Stimulated activated CD8-positive, alpha-beta memory T cell treated with anti-CD3 and anti-CD28 coated beads, Interleukin-2, amount 100 ng/mL, for 1 hour (primary cell): ENCODE measurements at places on chromosomes 13 and 19.

DNA sequence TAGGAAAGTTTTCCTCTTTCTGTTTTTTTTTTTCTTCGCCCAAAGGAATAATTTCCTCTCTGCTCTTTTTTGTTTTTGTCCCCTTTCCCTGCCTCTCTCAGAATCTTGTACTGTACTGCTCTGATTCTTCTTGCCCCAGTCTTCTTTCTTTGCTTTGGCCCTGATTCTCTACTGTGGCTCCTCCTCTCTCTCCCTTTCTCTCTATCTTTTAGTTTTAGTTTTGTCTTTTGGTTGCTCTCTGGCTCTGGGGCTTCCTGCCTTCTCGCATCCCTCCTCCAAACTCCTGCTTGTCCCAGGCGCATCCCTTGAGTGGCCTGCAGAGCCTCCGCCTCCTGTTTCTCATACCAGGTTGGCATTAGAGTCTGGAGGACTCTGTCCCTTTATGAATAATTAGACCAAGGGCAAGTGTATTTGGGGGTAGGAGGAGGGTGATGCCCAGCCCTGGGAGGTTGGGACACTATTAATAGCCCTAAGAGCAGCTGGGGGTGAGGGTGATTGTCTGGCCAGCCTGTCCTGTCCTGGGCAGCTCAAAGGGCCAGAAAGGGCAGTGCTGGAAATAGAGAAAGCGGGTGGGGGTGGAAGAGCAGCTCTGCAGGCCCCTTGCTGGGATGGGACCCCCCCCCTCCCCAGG is 39.1 kb downstream of the LYL1 start:
- DNase-seq = no peak

DNA sequence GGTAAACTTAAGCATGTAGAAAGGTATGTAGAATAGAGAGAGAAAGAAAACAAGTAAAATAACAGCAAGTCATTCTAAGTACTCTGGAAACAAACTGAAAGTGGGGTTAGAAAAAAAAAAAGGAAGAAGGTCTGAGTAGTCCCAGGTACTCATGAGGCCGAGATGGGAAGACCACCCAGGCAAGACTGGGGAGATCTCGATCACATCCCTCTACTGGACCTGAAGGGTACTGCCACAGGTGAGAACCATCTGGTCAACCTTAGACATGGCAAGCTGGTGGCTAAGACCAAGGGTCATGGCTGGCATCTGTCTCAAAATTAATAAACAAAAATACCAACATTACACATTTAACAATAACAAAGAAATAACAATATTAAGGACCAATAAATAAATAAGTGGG is 36.3 kb upstream of the ZNF724 start:
- DNase-seq = no peak

GRCh38 chr13:71278512-71278911 is 588.5 kb downstream of the DACH1 start:
- DNase-seq = no peak

- no peak for DNase-seq
These were observed 171.9 kb downstream of the ITGBL1 start for GRCh38 chr13:101624210-101624922.

DNA sequence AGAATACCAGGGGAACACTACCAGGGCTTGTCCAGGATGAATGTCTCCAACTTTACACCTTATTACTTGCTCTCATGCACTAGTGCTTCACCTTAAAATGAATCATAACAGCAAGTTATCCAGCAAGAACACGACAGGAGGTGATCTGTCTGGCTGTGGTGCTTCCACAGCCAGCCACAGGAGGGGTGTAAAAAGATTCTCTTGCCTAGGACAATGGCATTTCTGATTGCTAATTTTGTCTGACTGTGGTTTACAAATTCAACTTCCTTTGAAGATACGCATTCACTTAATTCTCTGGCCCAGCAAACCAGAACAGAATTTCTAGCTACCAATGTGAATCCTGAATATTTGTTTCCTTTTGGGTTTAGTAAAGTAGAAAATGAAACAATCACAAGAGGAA is 23.1 kb upstream of the COG3 start:
- DNase-seq = no peak

- no peak for DNase-seq
These were observed 136.2 kb upstream of the ZNF536 start for GRCh38 chr19:30235946-30236345.

- DNase-seq = no peak
These were observed 63.9 kb downstream of the POSTN start for GRCh38 chr13:37534676-37535075.

- DNase-seq = no peak
These were observed 118.8 kb downstream of the VWA8 start for GRCh38 chr13:41842036-41842620.

DNA sequence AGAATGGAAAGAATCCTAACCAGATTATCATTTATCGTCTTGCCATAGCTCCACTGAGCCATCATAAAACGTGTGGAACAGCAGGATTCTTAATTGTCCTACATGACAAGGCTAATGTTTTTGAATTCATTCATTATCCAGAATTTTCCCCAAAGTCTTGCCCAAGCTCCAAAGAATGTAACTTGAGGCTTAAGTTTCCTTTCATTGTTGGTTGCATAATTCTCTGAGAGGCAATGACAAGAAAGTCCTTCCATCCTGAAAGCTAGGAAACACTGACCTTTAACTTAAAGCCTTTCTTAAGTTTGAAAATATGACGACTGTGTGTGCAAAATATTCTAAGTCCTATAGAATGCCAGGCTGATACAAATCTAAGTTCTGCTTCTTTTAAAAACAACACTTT is 546.1 kb downstream of the SUCLA2 start:
- no peak for DNase-seq

DNA sequence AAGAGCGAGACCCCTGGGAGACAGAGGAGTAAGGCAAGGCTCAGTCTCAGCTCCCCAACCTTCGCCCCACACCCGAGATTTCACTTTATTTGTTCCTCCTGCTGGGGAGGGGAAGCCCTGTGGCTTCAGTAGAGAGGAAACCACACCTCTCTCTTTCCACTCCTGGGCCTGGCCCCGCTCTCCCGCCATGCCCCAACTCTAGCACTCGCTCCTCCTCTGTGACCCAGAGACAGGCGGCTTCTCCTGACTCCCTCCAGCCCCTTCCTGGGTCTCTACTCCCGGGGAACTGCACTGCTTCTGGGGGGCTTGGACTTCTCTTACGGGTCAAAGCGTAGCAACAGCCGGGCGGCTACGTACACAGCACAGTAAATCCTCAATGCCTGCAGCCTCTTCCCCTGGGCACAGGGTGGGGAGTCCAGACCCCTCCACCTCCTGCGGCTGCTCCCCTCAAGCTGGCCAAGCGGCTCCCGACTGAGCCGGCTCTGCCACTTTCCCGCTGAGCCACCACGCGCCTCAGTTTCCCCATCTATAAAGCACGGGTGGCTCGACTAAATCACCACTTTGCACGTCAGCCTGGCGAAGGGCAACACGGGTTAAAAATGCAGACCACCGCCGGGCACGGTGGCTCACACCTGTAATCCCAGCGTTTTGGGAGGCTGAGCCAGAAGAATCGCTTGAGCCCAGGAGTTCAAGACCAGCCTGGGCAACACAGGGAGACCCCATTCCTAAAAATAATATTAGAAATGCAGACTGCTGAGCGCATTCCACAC is 1.4 kb downstream of the RNF126 start:
- DNase-seq = peak; percentile 55
